ENCODE measurements at places on chromosomes 4 and X.

- peak; percentile 61 for DNase-seq
Observed at GRCh38 chr4:153432965-153433753, 33.0 kb upstream of the TMEM131L start.

DNA sequence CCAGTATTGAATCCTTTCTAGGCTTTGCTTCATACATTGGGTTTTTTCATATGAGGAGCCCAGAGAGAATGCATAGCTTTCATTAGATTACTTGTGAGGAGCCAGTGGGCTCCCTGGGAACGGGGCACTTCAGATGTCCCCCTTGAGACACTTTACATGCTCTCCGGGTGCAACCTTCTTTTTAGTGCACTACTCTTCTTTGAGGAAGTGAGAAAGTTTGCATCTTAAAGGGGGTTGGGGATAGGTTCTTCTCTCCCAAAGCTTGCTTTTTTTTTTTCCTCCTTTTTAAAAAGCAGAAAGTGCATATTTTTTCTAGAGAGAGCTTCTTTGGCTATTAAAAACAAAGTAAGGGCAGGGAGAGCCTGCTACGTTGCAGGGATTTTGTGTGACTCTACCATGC is 4.3 kb downstream of the HADH start:
- DNase-seq, result no peak

DNA sequence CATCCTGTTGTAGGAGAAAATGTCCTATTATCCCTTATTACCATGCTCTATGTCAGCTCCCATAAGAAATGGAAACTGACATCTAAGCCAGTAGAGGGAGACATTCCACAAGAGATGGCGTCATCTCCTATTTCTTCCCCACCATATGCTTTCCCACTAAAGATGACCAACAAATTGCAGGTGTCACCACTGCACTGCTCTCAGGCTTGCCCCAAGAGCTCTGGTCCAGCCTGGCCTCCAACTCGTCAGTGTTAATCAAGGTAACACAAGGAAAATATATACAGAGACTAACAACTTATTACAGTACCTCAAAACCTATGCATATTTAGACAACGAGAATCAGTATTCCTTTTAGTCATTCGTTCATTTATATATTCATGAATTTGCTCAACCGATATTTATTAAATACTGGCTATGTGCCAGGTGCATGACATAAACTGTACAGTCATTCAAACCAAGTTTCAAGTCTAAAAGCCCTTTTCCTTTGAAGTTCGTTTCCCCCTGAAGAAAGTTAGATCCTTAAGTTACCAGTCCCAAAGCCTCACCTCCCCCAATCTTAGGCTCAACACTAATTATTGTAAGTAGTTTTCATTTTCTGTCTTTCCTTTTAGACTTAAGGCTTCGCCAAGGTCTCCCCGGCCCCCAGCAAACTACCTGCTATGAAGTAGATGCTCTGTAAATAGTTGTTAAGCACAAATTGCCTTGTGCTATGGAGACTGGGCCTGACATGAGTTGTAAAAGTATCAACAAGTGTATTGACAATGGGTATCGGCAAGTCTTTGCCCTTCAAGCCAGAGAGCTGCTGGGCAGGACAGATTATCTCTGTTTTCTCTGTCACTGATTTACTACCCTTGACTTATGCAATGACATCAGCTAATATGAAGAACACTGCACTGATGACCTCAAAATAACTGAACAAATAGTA is 3.1 kb upstream of the FGB start:
- DNase-seq, result peak; percentile 67

DNA sequence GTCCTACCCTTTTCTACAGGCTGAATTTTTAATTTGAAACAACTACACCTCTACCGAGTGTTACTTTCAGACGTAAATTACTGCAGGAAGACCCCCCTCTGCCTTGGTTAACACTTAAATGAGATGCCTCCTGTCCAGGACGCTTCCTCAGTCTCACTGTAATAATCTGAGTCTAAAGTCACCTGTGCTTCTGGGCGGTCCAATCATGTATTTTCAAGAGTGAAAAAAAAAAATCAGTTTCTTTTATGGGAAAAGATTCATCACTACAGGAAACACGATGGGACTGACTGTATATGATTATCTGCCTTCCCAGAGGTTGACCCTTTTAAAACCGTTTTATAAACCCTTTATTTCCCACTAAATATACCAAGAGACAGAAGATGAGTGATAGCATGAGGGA is 776 bp downstream of the RBM47 start:
- DNase-seq, result peak; percentile 52

DNA sequence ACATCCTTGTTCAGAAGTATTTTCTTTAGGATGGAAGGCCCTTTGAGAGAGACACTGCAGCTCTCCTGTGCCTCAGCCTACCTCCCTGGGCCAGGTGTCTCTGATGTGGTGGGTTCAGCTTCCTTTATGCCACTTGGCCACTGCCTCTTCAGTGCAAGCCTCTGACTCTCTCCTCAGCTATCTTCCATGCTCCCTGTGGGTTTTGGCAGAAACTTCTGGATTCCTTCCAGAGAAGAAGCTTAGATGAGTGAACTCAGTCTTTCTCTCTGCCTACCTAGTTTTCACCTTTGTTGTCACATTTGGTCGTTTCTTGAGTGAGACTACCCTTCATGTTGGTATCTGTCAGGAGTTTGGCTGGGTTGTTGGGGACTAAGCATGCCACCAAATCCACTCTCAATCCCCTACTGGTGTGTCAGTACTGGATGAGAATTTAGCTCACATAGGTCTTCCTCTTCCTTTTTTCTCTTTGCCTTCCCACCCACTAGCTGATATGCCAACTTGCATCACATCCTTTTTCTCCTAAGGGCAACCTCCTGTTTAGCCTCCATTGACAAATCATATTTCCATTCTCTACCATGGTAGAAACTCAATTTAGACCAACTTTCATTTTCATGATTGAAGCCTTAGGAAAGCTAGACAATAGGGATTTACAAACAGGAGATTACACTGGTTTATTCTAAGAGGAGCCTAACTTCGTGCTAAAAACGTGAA is 32.0 kb downstream of the IL15 start:
- DNase-seq, result peak; percentile 48

GRCh38 chrX:100874325-100874724 is at the start of gene NOX1:
NOX1 (minus strand) TSS chrX:100874359; CDS start chrX:100874139, 220 bp downstream.
- DNase-seq, result no peak

- DNase-seq, result peak; percentile 68
Observed at GRCh38 chrX:149493567-149494562, 11.2 kb downstream of the IDS start.

- DNase-seq, result no peak
Observed at GRCh38 chr4:152825336-152825735, 45.6 kb downstream of the ARFIP1 start.

DNA sequence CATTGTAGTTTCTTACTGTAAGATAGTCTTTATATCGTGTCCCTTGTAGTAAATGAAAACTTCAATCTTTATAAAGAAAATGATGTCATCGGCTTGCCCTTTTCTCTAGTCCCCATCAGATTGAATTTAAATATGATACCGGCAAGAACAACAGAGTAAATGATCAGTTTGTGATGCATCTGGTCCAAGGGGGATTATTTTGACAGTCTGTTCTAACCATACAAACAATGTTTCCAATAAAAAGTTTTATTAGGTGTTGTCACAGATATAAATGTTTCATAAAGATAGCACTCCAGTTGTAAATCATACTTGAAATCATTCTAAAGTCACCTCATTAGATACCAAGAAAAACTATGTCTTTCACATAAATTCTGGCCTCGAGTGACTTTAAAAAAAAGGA is 72.3 kb downstream of the SLC9A6 start:
- no peak for DNase-seq

DNA sequence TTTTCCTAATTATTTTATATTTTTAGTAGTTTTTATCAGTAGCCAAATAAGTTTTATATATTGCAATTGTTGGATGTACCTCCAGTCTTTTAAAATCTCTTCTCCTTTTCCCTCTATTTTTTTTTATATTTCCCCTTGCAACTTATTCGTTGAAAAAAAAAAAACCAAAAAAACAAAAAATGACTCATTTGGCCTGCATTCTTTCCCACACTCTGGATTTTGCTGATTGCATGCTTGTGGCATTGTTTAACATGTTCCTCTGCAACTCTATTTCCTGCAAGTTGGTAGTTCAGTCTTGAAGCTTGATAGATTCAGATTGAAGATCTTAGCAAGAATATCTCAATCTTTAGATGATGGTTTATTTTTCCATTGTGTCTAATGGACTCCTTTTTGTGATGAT is 260.6 kb upstream of the BOD1L1 start:
- DNase-seq, result peak; percentile 83

GRCh38 chr4:47128991-47129390 is 97.6 kb downstream of the GABRB1 start:
- DNase-seq, result no peak

GRCh38 chr4:115042496-115042895 is 70.9 kb downstream of the NDST4 start:
- no peak for DNase-seq

GRCh38 chr4:118180776-118181175 is 146.5 kb downstream of the NDST3 start:
- DNase-seq, result peak; percentile 11

DNA sequence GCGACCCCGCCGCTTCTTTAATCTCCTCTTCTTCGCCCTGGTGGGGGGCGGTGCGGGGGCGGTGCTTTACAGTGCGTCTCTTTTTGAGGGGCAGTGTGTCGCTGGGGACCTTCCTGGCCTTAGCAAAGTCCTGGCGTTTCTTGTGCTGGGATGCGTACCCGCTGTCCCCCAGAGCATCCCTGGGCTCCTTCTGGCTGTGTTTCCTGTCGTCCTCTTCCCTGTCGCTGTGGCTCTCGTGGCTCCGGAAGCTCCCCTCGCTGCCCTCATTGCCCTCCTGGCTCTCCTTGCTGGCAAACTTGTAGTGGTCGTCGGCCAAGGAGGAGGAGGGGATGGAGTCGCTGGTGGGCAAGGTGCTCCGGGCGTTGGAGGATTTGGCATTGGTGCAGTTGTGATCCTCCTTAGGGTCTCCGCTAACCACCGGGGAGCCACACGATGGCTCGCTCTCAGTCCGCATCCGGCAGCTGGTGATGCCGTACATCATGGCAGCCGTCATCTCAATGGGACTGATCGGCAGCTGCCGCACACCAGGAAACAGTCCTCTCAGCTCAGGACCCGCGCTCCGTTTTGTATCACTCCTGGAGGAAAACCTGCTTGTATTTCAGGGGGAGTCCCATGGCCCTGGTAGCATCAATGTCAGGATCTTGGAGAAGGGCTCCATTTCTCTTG is 30.4 kb upstream of the TMSB15A start:
- no peak for DNase-seq

- no peak for DNase-seq
Observed at GRCh38 chrX:120755066-120755846, 120.4 kb downstream of the CT47B1 start.

DNA sequence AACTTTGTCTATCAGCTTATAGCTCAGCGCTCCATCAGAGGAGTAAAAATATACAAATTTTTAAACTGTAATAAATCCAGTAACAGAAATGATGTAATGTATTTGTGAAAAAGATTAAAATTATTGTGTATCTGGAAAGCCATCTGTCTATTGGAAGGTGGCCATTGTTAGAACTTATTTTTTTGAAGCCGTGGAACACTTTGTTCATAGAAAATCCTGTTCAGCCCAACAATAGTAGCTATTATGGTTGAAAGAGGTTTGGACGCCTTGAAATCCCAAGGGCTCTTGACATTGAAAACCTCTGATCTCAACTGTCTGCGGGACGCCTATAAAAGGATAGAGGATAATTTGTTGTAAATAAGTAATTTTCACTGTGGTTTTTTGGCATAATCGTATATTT is 98.3 kb downstream of the RAPGEF2 start:
- DNase-seq, result no peak

GRCh38 chrX:17413228-17413627 is 38.2 kb downstream of the NHS start:
- DNase-seq, result peak; percentile 91

DNA sequence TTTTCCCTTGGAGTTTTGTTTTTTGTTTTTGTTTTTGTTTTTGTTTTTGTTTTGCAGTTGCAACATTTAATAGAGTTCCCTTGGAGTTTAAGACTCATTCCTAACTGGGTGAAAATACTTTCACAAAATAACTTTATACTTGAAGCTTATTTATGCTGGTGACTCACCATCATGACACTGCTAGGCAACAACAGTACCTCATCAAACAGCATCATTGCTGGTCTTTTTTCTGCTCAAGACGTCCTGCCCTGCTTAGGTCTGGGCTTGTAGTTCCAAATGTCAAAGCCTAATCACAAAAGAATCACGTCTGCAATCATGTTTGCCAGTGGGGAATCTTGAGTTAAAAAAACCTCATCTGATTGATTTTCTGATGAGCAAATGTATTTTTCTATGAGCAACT is 105.7 kb upstream of the PRPS2 start:
- DNase-seq, result peak; percentile 17

DNA sequence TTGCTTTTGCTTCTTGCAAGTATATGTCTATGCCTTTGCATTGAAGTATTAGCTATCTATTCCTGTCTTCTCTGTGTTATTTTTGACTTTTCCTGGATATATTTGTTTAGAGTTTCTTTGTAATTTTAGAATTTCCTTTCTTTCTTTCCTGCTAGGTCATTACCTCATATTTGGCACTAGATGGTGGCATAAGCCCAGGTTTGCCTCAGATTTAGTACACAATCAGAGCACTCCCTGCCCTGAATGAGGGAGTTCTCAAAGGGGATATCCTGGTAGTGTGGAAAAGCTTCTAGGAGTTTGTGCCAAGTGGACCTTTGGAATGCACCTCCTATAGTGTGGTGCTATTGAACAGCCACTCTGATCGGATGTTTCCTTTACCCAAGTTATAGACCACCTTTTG is 181.6 kb downstream of the UGT8 start:
- DNase-seq, result peak; percentile 51

DNA sequence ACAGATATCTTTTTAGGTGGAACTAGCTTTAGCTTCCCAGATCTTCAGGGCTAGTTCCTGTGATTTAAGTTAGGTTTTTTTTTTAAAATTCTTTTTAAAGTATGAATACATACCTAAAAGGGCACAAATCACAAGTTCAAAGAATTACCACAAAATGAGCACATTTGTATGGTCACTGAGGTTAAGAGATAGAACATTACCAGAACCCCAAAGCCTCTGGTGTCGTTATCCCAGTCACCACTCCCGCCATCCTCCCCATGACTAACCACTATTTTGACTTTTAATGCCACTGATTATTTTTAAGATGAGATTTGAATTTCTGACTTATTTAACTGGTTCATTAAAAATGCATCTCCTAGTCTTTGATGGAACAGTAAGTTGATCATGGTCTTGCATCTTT is 5.4 kb downstream of the PGK1 start:
- DNase-seq, result no peak
